Foreskin keratinocyte (primary cell): ENCODE measurements at places on chromosomes 5 and 9. TPM values are rescaled to one million over a fixed set of nuclear protein-coding genes. Genes with fewer than 3 reads are reported as not detected.

DNA sequence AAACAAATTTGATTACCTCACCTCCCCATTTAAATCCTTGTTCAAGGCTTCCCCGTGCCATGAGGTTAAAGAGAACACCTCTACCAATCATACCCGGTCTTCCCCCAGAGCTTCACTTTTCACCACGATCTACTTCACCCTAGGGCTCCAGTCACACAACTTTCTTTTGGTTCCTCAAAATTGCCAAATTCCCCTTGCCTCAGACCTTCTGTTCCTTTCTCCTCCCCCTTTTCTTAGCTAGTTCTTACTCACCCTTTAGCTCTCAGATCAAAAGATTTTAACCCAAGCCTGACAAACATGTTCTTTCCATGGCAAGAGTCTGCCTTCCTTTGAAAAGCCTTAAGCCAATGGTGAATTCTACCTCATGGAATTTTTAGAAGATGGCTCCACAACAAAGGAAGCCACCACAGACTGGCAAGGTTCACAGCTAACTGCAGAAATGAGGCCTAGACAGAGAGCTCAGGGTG is 56.7 kb downstream of the MAPKAP1 start:
- peak; percentile 72 for DNase-seq

GRCh38 chr5:59596586-59597350 is 296.8 kb downstream of the PDE4D start:
- peak; percentile 66 for DNase-seq

GRCh38 chr5:39093352-39093751 is 19.2 kb upstream of the RICTOR start:
- DNase-seq: peak; percentile 19

SOHLH1 gene
- not detected in 2 replicates for total RNA-seq

ENTPD2 gene
- 0.56 and 0.75 TPM in 2 replicates for total RNA-seq

TPPP gene
- 0.14 and 0.44 TPM in 2 replicates for total RNA-seq

SH3TC2 gene
- 12.3 and 13.5 TPM in 2 replicates for total RNA-seq
